ENCODE measurements at places on chromosomes 1 and 21.

DNA sequence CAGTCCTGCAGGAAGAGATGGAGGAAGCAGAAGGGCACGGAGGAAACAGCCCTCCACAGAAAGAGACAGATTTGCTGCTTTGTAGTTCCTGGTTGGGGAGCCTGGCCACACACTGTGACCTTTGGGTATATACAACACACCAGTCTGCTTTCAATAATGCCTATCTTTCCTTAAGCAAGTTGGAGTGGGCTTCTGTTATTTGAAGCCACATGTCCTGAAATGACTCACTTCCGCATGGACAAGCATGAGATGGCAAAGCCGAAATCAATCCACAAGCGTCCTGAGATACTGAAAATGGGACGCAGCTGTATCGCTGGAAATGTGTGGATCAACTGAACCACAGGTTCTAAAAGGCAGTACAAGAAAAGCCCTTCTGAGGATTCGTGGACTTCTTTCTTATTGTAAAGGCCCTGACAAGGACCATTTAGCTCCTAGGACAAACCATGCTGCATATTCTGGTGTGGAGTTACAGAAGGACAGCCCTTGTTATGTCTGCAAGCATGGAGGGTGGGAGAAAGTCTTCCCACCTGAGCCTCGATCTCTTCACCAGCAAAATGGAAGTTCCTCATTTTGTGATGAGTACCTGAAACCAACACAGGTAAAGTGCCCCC, 22.7 kb upstream of the FHAD1 start:
- no peak for DNase-seq

- DNase-seq, result no peak
Measured at GRCh38 chr1:153608742-153609584, 4.0 kb downstream of the S100A16 start.

GRCh38 chr21:45003331-45004058, 63.7 kb downstream of the SLX9 start:
- DNase-seq, result no peak

DNA sequence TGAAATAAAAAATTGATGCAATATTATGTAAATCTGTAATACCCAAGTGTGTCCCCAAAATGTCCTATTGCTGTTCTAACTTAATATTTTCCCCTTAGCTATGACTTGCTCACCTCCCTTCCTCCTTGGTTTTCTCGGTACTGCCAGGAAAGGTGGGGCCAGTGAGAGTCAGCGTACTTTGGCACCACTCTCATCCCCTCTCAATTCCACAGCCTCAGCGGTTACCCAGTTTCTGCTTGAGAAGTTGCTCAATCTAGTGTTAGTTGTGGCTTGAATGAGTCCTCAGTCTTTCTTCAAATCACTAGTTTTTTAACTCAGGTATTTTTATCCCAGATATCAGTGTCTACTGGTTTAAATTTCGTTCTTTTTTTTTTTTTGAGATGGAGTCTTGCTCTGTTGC, 32.3 kb downstream of the BCAS2 start:
- no peak for DNase-seq

GRCh38 chr1:161139766-161140165, 7.3 kb upstream of the DEDD start:
- DNase-seq, result peak; percentile 56

Data from left kidney (tissue), 8 donors.